ENCODE measurements at places on chromosomes 7 and 10.

GRCh38 chr10:125263551-125263950 lies 103.2 kb upstream of the CTBP2 start:
- DNase-seq: no peak

GRCh38 chr10:132056663-132057062 lies 9.1 kb upstream of the JAKMIP3 start:
- no peak for DNase-seq

GRCh38 chr7:98165827-98166667 lies 45.2 kb upstream of the BHLHA15 start:
- peak; percentile 33 for DNase-seq

DNA sequence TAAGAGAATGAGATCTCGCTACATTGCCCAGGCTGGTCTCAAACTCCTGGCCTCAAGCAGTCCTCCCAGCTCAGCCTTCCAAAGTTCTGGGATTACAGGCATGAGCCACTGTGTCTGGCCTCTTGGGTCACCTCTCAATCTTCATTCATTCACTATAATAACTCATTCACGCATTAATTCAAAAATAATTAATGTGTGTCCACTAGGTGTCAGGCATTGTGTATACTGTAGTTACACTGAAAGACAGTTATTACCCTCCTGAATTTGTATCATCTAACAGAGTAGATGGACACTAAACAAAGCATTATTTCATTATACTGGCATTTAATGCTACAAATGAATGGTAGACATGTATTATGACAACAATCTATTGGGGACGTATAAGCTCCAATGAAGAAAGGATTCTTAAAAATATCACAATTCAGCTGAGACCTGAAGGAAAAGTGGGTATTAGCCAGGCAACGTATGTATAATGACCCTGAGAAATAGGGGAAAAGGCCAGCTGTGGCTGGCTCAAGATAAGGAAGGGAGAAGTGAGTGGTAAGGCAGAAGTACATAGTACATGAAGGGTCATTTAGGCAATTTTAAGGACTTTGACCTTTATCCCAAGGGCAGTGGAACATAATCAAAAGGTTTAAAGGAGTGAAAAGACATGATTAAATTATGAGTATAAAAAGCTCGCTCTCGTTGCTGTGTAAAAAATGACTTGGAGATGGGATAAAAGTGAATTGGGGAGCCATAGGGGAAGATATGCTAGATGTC lies 150.7 kb downstream of the BTAF1 start:
- no peak for DNase-seq

DNA sequence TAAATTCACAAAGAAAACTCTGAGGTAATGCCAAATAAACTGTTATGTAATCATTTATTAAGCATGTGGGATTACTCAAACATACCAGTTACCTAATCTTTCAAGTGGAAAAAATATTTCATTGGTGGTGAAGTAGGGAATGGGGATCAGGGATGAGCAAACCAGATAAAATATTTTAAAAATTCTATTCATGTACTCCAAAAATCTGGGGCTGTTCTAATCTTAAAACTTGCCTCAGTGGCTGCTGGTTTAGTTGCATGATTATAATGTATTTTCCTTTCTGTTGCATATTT lies 19.5 kb downstream of the LMOD2 start:
- no peak for DNase-seq

DNA sequence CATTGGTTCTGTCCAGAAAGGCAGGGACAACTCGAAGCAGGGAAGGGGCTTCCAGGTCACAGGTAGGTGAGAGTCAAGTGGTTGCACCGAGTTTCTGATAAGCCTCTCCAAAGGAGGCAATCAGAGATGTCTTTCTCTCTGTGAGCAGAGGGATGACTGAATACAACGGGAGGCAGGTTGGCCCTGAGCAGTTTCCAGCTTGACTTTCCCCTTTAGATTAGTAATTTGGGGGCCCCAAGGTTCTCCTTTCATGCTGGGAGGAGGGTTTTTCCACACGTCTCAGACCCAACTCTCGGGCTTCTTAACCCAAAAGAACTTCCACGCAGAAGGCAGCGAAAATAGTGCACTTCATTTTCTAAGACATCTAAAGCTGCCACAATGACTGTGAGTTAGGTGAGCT lies 189.6 kb downstream of the MGMT start:
- no peak for DNase-seq

- DNase-seq: no peak
These were observed 149.9 kb upstream of the COL1A2 start for GRCh38 chr7:94244760-94245159.

DNA sequence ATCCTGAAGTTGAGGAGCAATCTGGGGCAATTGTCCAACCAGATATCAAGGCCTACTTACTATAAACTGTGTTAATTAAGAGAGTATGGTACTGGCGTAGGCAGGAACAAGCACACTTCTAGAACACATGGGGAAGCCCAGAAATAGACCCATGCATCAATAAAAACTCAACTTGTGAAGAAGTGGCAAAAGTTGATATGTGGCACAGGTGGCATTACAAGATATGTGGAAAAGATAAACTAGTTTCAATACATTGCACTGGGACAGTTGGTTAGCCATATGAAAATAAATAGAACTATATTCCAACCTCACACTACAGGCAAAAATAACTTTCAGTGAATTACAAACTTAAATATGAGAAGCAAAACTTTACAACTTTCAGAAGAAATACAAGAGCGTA lies 828.7 kb upstream of the LRRN3 start:
- no peak for DNase-seq

DNA sequence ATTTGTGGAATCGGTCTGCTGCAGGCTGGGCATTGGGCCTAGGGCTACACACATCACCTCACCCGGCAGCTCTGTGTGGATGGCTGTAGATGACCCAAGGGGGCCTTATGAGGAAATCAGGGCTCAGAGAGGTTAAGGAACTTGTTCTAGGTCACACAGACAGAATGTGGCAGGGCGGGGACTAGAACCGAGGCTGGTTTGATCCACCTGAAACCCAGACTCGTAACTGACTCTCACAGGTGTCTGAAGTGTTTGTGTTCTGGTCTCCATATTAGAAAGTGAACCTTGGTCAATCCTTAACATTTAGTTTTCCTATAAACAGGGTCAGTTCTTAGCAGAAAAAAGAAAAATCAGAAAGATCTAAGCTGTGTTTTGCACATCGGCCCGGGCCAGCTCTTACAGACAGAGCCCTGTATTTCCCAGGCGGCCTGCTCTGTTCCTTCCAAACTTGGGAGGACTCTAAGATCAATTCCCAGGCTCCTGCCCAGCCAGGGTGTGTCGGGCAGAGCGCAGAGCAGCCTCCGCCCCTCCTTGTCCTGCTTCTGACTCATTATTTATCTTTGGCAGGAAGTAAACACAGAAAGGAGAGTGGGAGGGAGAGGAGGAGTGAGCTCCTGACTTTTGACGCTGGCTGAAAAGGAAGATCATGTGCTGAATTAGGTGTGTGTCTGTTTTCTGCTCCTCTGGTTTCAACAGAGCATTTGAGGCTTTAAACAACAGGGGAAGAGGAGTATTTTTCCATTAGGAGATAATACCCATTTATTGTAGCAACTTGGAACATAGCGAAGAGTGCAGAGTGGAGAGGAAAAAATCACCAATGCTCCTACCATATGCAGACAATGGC lies 74.1 kb downstream of the TACC2 start:
- no peak for DNase-seq

DNA sequence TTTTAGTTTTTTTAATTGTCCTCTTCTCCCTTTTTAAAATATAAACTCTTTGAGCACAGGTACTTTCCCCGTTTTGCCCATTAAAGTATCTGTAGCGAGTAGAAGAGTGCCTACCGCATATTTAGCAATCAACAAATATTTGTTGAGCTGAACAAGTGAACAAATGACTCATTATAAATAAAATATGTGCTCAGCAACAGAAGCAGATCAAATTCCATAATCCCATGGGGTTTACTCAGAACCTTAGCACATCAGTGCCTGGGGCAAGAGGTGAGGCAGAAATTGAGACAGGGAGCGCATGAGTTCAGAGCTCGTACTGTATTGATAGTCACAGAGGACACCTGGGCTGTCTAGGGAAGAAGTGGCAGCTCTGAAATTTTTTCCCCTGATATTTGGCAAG lies 161.0 kb downstream of the SEM1 start:
- no peak for DNase-seq

DNA sequence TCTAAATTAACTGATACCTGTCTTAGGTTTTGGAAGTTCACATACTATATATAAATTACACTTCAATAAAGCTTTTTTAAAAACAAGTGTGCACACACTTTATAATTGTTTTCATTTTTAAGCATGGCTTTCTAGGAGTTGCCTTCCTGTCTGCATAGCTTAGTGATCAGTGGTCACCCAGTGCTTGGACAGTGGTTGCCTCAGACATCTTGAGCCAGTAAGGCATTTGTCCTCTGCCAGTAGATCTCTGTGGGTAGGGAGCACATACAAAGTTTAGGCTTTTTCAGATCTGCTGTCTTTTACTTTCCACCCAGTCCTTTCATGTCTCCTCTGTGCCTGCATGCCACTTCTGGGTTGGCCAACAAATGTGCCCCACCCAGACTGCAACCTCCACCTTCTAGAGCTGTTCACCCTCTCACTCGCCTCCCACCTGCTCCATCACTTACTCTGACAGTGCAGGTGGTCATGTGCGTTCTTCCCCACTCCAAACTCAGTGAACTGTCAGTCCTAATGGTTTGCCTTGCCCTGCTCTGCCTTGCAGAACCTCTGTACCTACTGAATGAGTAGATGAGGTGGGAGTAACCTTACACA lies 31.7 kb downstream of the TPST1 start:
- no peak for DNase-seq
